LNCaP clone FGC (cell line): ENCODE measurements at places on chromosomes 12 and 14.

GRCh38 chr14:71113376-71113775, 206.1 kb downstream of the PCNX1 start:
- DNase-seq: no peak

GRCh38 chr14:102696856-102697495, 80.3 kb upstream of the TRAF3 start:
- DNase-seq: no peak

GRCh38 chr14:51079489-51079888, 15.4 kb downstream of the TRIM9 start:
- DNase-seq: no peak

DNA sequence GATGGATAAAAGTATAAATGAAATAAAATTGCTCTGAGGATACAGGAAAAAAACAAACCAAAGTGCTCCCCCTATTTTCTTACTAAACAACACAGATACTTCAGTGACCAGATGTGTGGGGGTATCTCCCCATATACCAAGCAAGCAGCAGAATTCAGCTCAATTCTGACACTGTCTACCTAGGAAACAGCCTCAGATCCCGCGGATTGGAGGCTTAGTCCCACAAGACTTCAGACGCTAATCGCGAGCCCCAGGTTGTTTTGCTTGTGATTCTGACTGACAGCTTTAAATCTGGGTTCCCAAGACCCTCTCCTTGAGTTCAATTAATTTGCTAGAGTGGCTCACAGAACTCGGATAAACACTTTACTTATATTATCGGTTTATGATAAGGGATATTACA, 17.3 kb downstream of the NFKBIA start:
- DNase-seq: no peak

- no peak for DNase-seq
These were observed 17.8 kb downstream of the PPHLN1 start for GRCh38 chr12:42343721-42344120.

DNA sequence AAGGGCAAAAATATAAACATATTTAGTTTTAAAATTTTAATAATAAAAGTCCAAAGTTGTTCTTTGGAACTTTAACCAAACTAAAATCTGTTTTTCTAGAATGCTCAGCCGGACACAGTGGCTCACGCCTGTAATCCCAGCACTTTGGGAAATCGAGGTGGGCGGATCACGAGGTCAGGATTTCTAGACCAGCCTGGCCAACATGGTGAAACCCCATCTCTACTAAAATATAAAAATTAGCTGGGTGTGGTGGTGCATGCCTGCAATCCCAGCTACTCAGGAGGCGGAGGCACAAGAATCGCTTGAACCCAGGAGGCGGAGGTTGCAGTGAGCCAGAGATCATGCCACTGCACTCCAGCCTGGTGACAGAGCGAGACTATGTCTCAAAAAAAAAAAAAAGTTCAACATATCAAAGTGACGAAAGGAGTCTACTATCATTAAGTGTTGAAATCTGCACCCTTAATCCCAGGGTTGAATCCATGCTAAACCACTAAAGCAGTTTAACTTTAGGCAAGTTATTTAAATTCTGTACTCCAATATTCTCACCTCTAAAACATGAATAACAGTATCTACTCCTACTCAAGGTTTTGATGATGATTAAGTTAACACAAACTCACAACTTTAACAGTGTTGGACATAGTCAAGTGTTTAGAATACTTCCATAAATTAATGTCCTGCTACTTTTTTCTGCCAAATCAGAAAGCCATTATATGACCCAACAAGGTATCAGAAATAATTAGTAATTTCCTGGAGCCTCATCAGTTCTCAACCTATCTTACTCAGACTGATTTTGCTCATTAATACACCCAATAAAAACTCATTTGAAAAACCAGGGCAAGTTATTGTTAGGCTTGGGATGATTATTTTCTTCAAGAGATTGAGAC, 11.0 kb downstream of the HNRNPC start:
- no peak for DNase-seq

GRCh38 chr12:108850854-108851573, 6.4 kb downstream of the SSH1 start:
- DNase-seq: no peak

DNA sequence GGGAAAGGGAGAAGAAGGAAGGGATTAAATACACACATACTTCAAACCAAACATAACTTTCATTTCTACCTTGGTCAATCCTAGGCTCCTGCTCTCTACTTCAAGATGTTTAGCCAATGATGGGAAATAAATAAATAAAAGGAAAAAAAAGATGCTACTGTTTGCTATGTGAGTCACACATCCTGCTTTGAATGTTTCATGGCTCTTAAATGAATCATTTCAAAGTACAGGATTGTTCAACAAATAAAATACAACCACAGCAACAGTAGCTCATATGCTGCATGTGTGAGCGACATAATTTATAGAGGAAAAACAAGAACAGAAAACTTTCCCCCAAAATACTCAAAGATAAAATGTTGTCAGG, 54.3 kb upstream of the NPFF start:
- DNase-seq: peak; percentile 83

DNA sequence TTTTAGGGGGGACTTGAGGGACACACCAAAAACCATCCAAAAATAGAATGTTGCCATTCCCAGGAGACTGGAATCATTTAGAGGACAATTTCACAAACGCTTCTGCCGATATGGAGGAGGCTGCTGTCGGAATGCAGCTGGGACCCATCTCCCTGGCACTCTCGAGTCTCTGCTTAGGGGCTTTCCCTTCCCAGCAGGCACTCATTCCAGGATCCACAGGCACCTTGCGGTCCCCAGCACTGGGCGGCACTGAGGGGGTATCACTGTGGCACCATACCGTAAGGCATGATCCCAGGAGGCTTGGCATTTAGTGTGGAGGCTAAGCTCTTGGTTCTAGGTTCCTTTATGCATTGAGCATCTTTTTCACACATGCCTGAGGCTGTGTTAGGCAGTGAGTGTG, 36.6 kb upstream of the LTBP2 start:
- no peak for DNase-seq

- DNase-seq: no peak
These were observed 851 bp downstream of the HSP90B1 start for GRCh38 chr12:103930787-103931735.

DNA sequence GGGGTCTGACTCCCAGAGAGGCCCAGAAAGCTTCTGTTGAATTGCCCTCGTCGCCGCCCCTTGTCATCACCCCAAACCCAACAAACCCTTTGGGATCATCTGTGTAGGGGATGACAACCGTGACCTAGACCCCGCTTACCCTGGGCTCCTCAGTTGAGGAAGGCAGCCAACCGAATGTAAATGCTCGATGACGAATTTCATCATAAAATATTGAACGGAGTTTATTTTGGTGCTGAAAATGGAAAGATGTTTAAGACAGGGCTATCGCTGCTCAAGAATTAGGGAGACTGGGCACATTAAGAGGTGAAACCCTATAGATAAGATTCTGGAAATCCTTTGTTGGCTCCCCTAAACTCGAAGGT, 512 bp downstream of the ACTR10 start:
- no peak for DNase-seq

DNA sequence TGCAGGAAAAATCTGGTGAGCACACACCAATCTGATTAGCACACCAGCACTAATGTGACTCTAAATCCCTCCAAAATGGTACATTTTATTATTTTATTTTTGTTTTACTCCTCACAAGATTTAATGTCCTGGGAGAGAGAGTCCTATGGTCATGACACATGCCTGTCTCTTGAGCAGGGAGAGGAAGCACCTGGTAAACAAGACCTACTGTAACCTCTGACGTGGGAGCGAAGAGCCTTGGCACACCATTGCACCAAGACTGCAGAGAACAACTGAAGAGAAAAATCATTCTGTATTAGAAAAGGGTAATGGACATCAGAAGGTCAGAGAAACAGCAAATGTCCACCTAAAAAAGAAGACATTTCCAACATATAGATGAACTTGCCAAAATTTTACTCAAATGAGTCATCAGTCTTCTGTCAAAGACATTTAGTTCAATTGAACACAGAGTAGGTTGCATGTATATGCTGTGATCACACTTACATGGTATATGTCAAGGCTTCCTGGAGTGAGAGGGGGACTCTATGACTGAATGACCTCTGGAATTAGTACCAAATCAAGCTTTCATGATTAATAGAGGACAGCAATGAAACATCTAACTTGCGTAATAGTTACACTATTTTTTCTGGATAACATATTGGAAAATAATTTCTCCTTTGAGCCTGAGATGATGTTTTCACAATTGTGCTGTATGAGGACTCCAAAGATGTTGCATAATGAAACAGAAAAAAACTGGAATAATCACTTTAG, 186.9 kb upstream of the FLRT2 start:
- DNase-seq: no peak

GRCh38 chr12:2052826-2053678, at the start of gene CACNA1C:
CACNA1C (plus strand) TSS chr12:2052987; CDS start chr12:2053563, 576 bp downstream.
- no peak for DNase-seq

GRCh38 chr14:21846227-21846885, 172.7 kb upstream of the OR4E1 start:
- DNase-seq: no peak

DNA sequence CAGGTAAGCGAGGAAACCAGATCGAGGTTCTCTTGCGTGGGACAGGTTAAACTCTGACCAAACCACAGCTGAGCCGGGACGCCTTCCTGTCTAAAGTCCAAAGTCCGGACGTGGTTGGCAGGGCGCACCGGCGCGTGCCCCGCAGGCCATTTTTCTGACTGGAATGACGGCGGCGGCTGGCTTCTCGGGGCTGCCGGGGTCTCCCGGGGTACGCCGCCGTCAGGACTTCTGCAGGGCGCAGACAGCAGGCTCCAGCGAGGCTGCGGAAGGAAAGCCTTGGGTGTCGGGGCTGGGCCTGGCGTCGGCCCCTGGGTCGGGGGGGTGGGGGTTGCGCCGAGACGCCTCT, 32.8 kb downstream of the MIA2 start:
- DNase-seq: peak; percentile 61

DNA sequence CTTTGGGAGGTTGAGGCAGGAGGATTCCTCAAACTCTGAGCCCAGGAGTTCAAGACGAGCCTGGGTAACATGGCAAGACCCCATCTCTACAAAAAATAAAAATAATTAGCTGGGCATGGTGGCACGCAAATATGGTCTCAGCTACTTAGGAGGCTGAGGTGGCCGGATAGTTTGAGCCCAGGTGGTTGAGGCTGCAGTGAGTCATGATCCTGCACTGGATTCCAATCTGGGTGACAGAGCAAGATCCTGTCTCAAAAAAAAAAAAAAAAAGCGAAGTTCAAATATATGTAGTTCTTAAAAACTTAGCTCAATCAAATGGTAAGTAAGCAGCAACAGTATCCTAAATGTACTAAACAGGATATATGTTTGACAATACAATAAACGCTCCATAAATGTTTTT, 85.5 kb upstream of the SSTR1 start:
- no peak for DNase-seq

DNA sequence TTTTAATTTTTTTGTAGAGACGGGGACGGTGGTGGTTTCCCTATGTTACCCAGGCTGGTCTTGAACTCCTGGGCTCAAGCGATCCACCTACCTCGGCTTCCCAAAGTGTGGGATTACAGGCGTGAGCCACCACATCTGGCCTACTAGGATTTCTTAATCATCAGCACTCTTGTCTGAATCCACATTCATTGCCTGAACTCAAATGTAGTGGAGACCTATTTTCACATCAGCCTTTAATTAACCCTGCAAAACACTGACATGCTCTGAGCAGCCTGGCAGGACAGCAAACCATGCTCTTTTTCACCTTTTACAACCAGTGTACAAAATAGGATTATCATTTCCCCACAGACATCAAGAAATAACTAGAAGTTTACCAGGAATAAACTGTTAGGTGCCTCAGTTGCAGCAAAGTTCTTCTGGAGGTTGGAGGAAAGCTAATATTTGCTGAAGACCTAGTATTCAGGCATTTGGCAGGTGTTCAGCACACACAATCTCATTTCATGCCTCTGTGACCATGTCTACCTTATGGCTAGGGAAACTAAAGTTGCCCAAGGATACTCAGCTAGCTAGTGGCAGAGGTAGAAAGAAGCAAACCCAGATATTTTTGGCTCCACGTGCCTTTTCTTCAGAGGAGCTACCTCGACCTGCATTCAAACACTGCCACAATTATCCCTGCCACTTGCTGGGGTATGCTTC, 37.7 kb downstream of the CFL2 start:
- DNase-seq: peak; percentile 26

DNA sequence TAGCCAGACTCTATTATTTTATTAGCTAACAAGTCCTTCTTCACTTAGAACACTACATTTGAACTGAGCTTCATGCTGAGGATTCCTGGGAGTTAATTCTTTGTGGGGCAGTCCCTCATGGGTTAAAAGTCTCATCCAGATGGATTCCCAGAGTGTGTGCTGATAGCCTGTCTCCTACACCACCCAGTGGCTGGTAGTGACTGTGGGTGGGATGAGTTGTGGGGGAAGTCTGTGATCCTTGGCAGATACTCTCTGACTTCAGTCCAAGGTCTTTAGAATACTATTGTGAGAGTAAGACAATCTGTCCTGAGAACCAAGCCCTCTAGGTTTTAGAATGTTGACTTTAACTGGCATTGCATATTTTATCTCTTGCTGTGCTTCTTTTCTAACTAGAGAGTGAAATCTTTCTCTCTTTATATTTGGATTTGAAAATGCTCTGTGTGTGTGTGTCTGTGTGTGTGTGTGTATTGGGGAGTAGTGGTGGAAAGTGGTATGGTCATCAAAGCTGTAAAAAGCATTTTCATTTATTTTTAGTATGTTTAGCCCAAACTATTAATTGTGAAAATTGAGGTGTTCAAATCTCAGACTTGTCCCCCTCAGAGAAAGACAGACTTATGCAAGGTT, 37.3 kb downstream of the AKAP6 start:
- no peak for DNase-seq

DNA sequence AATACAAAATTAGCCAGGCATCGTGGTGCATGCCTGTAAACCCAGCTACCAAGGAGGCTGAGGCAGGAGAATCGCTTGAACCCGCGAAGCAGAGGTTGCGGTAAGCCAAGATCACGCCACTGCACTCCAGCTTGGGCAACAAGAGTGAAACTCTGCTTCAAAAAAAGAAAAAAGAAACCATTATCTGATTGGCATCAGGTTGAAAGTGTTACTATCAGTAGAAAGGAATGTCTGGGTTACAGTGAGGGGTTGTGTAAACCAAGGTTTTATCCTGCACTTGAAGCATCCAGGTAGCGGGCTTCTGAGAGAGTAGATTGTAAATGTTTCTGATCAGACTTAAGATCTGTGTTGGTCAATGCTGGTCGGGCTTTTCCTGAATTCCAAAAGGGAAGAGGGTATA, 14.1 kb upstream of the OXA1L start:
- DNase-seq: no peak

- no peak for DNase-seq
These were observed 50.8 kb downstream of the KCNA1 start for GRCh38 chr12:4960547-4960946.

- no peak for DNase-seq
These were observed 11.6 kb upstream of the OR4L1 start for GRCh38 chr14:20048202-20048601.

- DNase-seq: no peak
These were observed 144.0 kb downstream of the HELB start for GRCh38 chr12:66446276-66446675.

GRCh38 chr12:67155863-67156262, 113.3 kb upstream of the CAND1 start:
- DNase-seq: no peak

GRCh38 chr12:117872546-117873169, 96.1 kb downstream of the KSR2 start:
- no peak for DNase-seq

- DNase-seq: no peak
These were observed 45.6 kb downstream of the C14orf132 start for GRCh38 chr14:96084796-96085195.
